ENCODE measurements at places on chromosomes 16 and 17.
A peak's percentile ranks its signal among the peaks of the same experiment; 100 is the strongest.

GRCh38 chr17:69179227-69179952 lies 37.7 kb upstream of the ABCA6 start:
- no peak for DNase-seq

DNA sequence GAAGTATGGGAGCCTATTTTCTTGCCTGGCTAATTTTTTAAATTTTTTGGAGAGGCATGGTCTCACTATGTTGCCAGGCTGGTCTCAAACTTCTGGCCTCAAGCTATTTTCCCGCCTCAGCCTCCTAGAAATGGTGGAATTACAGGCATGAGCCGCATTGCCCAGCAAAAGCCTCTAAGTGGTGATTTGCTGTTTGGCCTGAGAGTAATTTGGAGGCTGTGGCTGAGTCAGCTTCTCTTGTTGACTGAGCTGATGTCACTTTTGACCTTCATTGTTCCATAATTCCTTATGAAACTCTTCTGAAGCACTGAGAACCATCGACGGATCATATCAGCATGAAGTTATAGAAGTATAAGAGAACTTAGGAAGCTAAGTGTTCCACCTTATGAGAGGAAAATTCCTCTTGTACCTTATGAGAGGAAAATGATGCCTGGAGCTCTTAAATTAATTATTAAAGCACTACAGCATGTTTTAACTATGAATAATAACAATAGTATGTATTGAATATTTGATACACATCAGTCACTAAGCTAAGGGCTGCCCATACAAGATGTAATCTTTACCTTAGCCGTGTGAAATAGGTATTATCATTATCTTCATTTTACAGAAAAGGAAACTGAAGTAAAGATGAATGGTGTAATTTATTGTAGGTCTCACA lies 220.8 kb upstream of the MON1B start:
- no peak for DNase-seq

- DNase-seq, result no peak
Measured at GRCh38 chr16:1688807-1689560, 10.9 kb downstream of the JPT2 start.

DNA sequence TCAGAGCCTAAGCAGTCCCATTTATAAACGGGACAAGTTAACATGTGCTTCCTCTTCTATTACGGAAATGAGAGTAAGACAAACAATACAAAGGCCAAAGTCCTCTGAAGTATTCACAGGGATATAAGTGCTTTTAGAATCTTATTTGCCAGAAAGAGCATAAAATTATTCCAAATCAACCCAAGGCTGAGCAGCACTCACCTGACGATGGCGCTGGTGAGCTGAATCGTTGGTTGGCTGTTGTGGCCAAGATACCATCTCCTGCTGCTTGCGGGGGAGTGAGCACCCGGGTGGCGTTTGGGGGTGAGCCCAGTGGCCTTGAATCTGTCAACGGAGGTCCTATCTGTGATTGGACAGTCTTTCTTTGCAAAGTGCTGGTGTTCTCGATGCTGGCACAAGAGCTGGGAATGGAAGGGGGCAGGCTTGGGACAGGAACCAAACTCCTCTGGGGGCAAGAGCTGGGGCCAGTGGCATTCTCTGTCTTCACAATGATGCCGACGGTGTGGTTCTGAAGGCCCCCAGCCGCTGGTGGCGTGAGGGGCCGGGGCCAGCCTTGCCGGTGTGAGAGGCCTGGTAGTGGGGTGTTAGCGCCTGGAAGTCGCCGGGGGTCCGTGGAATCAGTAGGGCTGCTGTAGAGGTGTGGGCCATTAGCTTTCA lies 9.5 kb upstream of the DHRS13 start:
- no peak for DNase-seq

- DNase-seq, result peak; percentile 14
Measured at GRCh38 chr17:37743875-37744632, 805 bp downstream of the HNF1B start.

DNA sequence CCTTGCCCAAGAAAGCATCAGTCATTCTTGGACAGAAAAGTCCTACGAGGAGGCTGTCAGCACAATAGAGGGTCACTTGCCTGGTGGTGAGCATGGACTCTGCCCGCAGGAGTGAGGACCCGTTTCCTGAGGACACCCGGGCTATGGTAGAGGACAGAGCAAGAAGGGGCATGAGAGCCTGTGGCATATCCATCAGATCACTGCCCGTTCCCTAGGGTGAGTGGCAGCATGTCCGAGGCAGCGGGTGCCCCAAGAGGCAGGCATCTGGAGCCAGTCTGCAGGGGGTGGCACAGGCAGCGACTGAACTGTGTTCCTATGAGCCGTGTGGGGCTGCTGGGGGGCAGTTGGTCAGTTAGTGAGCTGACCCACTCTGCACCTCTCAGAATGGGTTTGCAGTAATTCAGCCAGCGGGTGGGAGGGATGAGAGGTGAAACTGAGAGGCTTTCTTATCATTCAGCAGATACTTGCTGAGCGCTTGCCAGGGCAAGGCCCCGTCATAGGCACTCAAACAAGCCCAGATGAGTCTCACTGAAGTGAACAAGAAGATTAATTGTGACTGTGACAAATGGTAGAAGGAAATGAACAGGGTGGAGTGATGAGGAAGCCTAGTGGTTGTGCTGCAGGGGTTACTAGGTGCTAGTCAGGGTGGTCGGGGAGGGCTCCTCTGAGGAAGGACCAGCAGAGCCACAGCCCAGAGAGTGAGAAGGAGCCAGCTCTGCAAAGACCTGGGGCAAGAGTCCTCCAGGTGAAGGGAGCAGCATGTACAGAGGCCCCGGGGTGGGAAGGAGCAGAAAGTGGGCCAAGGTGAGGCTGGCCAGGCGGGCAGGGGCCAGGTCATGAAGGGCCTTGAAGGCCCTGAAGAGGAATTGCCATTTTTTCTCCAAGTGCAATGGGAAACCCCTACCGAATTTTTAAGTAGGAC lies 87.9 kb downstream of the CLEC16A start:
- no peak for DNase-seq

DNA sequence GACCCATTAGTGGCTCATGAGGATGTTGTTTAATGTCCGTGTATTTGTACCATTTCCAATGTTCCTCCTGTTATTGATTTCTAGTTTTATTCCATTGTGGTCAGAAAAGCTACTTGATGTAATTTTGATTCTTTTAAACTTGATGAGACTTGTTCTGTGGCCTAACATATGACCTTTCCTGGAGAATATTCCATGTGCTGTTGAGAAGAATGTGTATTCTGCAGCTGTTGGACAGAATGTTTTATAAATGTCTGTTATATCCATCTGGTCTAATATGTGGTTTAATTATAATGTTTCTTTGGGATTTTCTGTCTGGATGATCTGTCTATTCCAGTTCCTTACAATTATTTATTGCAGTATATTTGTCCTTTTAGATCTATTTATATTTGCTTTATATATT lies 2.9 kb upstream of the ABCA10 start:
- DNase-seq, result no peak
